Thoracic aorta (tissue), 2 donors: ENCODE measurements at places on chromosomes 11 and 22. TPM values are rescaled to one million over a fixed set of nuclear protein-coding genes. Genes with fewer than 3 reads are reported as not detected.

DNA sequence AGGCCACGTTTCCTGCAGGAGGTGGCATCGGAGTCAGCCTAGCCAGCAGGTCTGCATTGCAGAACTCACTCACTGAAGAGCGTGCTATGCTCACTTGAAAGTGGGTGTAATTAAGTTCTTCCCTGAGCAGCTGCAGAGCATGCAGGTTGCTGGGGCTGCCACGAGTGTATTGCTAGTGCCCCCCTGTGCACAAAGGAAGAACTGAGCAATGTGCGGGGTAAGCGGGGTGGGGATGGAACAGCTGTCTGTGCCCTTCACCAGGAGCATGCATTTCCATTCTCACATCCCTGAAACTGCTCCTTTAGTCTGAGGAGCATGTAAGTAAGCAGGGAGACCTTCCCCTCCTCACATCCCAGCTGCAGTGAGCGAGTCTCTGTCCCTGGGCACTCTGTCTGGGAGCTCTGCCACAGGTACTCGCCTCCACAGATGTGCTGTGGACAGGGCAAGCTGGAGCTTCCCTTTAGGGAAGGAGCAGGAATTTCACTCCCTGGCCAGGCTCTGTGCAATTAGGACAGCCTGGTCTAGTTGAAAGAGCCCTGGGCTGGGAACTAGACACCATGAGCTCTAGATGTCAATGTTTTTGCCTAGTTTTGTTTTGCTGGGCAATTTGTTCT, 1031.8 kb downstream of the NTM start:
- DNase-seq: no peak
- no peaks in the 10 kb centered on the region for H3K36me3 ChIP-seq
- H3K4me3 ChIP-seq: no peak overlapping the region
- H3K27me3 ChIP-seq: no peaks in the 10 kb centered on the region

CBX7 gene
- 174 TPM for total RNA-seq

- no peak overlapping the region for H3K4me3 ChIP-seq
- no peaks in the 10 kb centered on the region for H3K4me1 ChIP-seq
- H3K36me3 ChIP-seq: no peaks in the 10 kb centered on the region
- no peak for DNase-seq
- no peaks in the 10 kb centered on the region for H3K27me3 ChIP-seq
- no peak overlapping the region for H3K27ac ChIP-seq
Measured at GRCh38 chr22:47351836-47352579, 589.6 kb downstream of the TBC1D22A start.

GRCh38 chr22:23527971-23528740, 51.9 kb downstream of the IGLL1 start:
- no peaks in the 10 kb centered on the region for H3K36me3 ChIP-seq
- no peak overlapping the region for H3K4me3 ChIP-seq
- H3K27me3 ChIP-seq: no peaks in the 10 kb centered on the region
- DNase-seq: no peak
- H3K27ac ChIP-seq: no peak overlapping the region

LRRN4CL gene
- total RNA-seq: 22.5 TPM
